ENCODE measurements at places on chromosomes 5 and 9. TPM values are rescaled to one million over a fixed set of nuclear protein-coding genes. Genes with fewer than 3 reads are reported as not detected.

GRCh38 chr9:122186777-122187470, 27.2 kb downstream of the MORN5 start:
- no peak for DNase-seq

DNA sequence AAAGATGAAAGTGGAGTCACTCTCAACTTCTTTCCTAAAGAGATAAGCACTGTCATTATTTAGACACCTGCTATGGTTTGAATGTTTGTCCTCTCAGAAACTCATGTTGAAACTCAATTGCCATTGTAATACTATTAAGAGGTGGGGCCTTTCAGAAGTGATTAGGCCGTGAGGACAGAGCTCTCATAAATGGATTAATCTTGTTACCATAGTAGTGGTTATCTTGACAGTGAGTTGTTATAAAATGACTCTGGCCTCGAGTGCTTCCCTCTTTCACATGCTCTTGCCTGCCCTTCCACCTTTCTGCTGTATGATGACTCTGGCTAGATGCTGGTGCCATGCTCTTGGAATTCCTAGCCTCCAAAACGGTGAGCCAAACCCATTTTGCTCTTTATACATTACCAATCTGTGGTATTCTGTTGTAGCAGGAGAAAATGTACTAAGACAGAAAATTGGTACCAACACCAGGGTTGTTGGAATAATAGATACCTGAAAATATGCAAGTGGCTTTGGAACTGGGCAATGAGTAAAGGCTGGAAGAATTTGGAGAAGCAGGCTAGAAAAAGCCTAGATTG, 38.0 kb downstream of the GDA start:
- DNase-seq, result no peak

GRCh38 chr5:81842795-81843398, 92.0 kb upstream of the SSBP2 start:
- DNase-seq, result no peak

Gene SPZ1
- total RNA-seq, result not detected

Gene TLX3
- total RNA-seq, result not detected

GRCh38 chr5:151001436-151001835, 19.0 kb upstream of the GPX3 start:
- DNase-seq, result no peak

GRCh38 chr5:17411436-17412402, 86.3 kb upstream of the TAF11L2 start:
- no peak for DNase-seq

Gene NUTM2G
- total RNA-seq, result not detected

GRCh38 chr5:72860499-72860898, 44.0 kb downstream of the TNPO1 start:
- DNase-seq, result no peak

Gene SLC6A19
- not detected for total RNA-seq

Gene C6
- total RNA-seq, result not detected

DNA sequence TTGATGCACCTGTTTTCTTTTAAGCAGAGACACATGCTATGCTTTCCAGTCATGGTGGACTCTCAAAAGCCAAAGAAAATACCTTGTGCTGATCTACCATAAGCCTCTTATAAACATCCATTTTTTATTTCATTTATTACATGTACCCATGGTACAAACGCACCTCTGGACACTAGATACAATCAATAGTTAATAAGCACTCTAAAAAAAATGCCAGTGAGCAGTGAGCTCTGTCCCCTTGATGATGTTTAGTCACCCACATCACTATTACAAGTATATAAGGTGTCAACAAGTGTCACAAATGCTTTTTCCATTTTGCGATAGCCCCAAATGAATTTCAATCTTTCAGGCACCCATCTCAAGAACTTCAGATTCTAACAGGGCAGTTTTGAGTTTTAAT, 5.9 kb downstream of the KLF4 start:
- no peak for DNase-seq

- no peak for DNase-seq
Measured at GRCh38 chr5:5886812-5887486, 464.5 kb downstream of the ICE1 start.

- DNase-seq, result no peak
Measured at GRCh38 chr9:71072587-71072986, 48.8 kb downstream of the TRPM3 start.

Gene DOK3
- 1.5 TPM for total RNA-seq

Gene PALM2AKAP2
- total RNA-seq, result 0.62 TPM

DNA sequence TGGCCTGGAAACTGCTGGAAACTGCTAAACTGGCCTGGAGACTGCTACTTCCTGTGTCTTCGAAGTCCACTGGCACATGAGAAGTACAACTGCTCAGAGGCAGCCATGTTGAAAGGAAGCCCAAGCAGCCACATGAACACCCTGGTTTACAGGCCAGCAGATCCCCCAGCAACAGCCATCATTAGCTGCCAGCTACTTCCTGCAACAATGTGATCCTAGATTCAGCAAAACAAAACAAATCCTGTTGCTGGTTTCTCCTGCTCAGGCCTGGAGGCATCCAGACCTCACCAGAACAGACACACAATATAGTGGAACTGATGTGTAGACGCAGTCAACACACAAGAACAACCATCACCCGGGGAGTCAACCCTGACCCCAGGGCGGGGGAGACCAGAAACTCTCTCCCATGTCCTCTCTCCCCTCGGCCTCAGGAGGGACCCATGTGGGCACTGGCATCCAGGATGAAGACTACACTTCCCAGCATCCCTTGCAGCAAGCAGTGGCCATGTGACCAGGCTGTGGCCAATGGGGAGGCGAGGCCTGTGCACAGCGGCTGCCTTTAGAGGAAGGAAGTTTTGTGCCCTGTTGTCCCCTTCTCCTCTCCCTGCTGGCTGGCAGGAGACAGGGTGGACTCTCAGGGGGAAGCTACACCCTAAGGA, 9.2 kb upstream of the LCN15 start:
- DNase-seq, result no peak

DNA sequence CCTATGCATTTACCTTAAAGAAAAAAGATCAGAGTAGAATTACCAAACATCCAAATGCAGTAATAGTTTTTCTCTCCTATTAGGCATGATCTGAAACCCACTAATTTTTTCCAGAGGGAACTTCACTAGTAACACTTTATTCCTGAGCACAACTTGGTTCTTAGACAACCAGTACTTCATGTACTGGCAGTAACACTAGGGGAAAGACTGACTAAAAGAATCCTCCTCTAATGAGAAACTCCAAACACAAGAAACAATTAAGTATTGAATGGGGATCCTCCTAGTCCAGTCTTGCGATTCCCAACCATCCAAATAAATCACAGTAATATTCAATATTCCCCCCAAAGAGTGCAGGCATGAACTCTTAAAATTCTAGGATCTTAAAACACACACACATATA, 48.9 kb downstream of the ZNF608 start:
- no peak for DNase-seq

All from CD4-positive, CD25-positive, alpha-beta regulatory T cell (primary cell).